ENCODE measurements at places on chromosomes 11 and 22.

- no peak for DNase-seq
Measured at GRCh38 chr11:85109141-85109540, 518.0 kb downstream of the DLG2 start.

DNA sequence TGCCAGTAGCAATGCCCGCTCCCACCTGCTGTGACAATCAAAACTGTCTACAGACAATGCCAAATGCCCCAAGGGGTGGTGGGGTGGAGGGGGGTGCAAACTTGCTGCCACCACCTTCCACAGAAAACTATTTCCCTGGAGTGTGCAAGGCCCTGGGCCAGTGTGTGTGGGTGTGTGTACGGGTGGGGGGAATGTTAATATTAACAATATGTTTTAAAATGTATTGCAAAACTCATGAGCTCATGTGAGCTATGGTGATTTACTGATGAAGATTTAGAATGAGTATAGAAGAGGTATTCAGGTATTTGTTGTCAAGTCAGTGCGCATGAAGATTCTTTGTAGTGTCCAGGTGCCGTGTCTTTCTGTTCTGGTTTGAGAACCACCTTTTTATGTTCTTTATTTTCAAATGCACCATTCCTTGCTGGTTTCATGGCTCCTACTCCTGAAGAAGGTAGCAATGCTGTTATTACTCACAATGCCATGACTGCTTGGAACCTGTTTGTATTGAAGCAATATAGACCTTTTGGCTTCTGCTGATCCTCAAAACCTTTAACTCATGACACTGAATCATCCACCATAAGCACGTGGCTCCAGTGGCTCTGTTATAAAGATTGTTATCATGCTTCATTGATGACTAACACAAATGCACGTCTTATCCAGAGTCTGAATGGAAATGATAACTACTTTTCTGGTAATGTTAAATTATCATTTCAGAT is 29.9 kb upstream of the AQP11 start:
- no peak for DNase-seq

GRCh38 chr11:102420547-102420946 is 32.0 kb downstream of the TMEM123 start:
- DNase-seq: no peak

- DNase-seq: no peak
Measured at GRCh38 chr22:25627271-25627852, 62.9 kb downstream of the GRK3 start.

DNA sequence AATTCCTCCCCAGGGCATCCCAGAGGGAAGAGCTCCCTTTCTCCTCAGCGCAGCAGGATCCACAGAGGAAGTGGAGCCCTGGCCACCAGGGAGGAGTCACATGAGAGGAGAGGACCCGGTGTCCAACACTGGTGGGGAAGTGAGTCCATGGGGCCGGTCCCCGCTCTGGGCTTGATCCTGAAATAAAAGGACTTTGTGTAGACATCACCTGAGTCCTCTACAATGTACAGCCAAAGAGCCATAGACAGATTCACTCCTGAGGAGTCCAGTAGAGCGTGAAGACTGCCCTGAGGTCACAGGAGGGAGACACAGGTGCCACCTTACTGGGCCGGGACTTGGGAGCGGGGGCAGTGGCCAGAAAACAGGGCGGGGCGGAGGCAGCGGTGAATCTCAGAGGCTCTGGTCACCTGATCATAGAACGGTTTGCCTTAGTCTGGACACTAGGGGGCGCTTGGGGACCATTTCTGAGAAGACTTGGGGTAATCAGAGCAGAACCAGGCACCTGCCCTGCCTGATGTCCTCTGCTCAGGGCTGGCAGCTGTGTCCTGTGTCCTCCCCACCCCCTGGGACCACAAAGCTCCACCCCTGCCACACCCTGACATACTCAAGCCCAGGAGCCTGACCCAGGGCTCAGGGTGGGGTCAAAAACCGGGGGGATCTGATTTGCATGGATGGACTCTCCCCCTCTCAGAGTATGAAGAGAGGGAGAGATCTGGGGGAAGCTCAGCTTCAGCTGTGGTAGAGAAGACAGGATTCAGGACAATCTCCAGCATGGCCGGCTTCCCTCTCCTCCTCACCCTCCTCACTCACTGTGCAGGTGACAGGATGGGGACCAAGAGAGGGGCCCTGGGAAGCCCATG is 112.7 kb downstream of the VPREB1 start:
- DNase-seq: peak; percentile 74

DNA sequence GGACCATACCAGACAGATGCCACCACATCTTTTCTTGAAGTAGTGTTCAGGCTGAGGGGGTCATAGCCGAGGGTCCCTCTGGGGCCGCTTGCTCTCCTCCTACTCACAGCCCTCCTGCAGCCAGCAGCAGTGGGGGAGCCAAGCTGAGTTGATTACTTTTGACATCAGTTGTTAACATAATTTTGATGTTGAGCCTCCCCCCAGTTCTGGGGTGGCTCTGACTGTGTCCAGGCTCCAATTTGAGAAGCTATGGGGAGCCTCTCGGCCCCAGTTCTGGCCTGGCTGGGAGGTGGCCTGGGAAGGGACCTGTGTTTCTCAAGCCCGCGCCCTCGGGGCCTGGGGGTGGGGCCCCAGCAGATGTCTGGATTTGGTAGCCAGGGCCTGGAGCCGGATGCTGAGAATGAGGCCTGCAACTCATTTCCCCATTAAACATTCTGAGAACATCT is 47.9 kb downstream of the KCNQ1OT1 start:
- no peak for DNase-seq

DNA sequence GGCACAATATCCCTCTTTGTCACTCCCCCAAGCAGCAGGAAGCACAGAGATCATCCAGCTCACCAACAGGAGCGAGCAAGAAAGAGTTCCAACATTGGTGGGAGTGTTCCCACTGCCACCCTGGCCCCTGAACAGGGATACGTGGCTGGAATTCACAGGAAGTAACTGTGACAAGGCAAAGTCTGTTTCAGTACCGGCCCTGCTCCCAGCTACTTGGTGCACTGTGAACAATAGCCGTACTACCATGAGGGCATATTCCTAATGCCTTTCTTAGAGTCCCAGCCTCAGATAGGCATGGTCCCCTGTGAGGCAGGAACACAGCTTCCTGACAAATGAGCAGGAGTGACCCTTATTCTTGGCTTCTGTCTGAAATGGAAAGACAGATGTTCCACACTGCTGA is 1.8 kb upstream of the SLC37A2 start:
- no peak for DNase-seq

DNA sequence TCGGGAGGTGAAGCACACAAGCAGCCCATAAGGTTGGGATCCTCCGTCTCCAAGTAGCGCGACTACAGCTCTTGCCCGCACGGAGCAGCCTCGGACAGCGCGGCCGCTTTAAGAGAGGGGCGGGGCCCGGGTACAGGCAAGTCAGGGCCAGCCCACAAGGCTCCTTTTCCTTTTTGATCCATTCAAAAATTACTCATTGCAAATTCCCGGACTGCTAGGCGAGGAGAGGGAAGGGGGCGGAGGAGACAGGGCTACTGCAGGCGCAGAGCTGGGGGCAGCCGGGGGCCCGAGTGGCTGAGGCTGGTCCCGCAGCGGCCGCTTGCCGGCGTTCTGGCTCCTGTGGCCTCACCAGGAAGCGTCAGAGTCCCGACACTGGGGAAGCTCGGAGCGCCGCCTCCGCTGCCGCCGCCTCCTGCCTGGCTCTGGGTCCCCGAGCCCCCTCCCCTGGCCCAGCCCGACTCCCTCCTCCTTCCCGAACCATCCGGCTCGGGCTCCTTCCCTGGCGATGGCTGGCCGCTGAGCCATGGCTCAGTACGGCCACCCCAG is at the start of gene UBASH3B:
Gene UBASH3B (plus strand): TSS at position 196 of the 546 bp plus-strand sequence. CDS start 328 bp downstream, at position 524.
- DNase-seq: peak; percentile 67

- peak; percentile 7 for DNase-seq
Measured at GRCh38 chr11:10076458-10077141, 217.4 kb downstream of the SBF2 start.

- peak; percentile 76 for DNase-seq
Measured at GRCh38 chr11:34250732-34251588, 106.8 kb downstream of the ABTB2 start.

DNA sequence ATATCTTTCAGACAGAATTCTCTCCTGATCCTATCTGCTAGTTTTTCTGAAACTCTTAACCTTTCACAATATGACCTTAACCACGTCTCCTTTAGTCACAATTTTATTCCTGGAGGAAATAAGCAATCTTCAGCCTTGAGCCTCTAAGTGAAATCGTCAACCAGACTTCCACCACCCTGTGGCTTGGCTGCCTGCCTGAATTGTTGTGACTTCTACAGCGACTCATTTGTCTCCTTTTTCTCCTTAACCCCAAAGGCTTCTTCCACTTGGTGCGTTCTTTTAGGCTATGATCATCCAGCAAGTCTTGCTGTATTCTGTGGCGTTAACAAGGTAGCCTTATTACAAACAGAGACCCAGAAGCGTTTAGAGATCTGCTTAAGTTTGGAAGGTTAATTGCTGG is 535.1 kb upstream of the ARHGAP42 start:
- DNase-seq: no peak

GRCh38 chr11:69352715-69353319 is 58.9 kb downstream of the MYEOV start:
- DNase-seq: peak; percentile 22

GRCh38 chr11:2263071-2263565 is 7.3 kb downstream of the ASCL2 start:
- no peak for DNase-seq

- DNase-seq: no peak
Measured at GRCh38 chr11:57324154-57324885, 432 bp downstream of the TNKS1BP1 start.

Data from activated CD4-positive, alpha-beta T cell treated with anti-CD3 and anti-CD28 coated beads for 4 hours (primary cell).